Hepatocyte (in vitro differentiated cells): ENCODE measurements at places on chromosomes 6 and 20. TPM values are rescaled to one million over a fixed set of nuclear protein-coding genes. Genes with fewer than 3 reads are reported as not detected.
A peak's percentile ranks its signal among the peaks of the same experiment; 100 is the strongest.

- H3K27ac ChIP-seq, result no peak overlapping the region
- H3K36me3 ChIP-seq, result no peaks in the 10 kb centered on the region
- peaks cover 37% of the 10 kb centered on the region for H3K27me3 ChIP-seq
- no peak overlapping the region for H3K4me3 ChIP-seq
These were observed 239.4 kb downstream of the PHACTR1 start for GRCh38 chr6:12955956-12956355.

- H3K4me3 ChIP-seq, result no peak overlapping the region
- DNase-seq, result no peak
- no peaks in the 10 kb centered on the region for H3K4me1 ChIP-seq
- no peaks in the 10 kb centered on the region for H3K36me3 ChIP-seq
- H3K27me3 ChIP-seq, result no peaks in the 10 kb centered on the region
These were observed 20.3 kb downstream of the SOX4 start for GRCh38 chr6:21613809-21614208.

DNA sequence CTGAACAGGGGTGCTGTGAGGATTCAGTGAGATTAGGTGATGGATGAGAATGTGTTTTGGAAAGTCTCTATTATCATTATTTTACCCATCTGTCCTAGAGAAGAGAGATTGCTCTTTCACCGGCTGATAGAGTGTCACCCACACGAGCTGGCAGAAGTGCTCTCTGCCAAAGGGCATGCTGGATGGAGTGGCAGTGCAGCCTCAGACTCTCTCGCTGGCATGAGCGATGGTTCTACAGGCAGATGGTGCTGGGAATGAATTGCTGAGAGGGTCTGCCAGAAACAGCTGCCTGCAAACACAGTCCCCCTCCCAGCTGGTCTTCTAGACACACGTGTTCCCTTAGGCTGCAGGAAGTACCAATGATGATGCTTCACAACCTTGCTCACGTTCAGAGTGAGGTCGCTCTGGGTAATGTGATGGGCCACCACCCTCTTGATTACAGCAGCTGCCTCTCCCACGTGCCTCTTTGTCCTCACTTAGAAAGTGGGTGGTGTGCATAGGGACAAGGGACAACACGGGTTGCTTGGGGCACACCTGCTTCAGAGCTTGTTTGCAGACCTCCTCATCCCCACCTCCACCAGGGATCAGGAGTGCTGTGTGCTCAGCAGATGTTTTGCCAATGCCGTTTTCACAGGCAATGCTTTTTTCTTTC is 84.7 kb downstream of the FOXA2 start:
- H3K4me3 ChIP-seq, result no peak overlapping the region
- peaks cover 6% of the 10 kb centered on the region for H3K4me1 ChIP-seq
- no peak for DNase-seq
- no peak overlapping the region for H3K27ac ChIP-seq
- no peaks in the 10 kb centered on the region for H3K27me3 ChIP-seq
- H3K36me3 ChIP-seq, result no peaks in the 10 kb centered on the region

DNA sequence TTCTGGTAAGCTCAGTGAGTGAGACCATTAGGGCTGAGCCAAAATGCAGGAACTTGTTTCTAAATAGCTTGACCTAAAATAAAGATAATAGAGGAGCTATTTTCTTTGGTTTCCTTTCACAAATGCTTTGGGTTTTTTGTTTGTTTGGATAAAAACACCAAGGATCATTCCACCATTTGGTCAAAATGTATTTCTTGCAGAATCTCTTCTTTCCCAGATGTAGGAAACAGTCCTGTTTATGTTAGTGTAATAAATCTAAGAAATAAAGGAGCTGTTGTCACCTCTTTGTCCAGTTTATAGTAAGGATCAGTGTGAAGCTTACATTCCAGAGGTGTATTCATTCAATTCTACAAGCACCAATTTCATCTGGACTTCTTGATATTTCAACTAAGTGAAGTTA is 297.8 kb downstream of the GJA1 start:
- no peak overlapping the region for H3K27ac ChIP-seq
- no peaks in the 10 kb centered on the region for H3K27me3 ChIP-seq

DNA sequence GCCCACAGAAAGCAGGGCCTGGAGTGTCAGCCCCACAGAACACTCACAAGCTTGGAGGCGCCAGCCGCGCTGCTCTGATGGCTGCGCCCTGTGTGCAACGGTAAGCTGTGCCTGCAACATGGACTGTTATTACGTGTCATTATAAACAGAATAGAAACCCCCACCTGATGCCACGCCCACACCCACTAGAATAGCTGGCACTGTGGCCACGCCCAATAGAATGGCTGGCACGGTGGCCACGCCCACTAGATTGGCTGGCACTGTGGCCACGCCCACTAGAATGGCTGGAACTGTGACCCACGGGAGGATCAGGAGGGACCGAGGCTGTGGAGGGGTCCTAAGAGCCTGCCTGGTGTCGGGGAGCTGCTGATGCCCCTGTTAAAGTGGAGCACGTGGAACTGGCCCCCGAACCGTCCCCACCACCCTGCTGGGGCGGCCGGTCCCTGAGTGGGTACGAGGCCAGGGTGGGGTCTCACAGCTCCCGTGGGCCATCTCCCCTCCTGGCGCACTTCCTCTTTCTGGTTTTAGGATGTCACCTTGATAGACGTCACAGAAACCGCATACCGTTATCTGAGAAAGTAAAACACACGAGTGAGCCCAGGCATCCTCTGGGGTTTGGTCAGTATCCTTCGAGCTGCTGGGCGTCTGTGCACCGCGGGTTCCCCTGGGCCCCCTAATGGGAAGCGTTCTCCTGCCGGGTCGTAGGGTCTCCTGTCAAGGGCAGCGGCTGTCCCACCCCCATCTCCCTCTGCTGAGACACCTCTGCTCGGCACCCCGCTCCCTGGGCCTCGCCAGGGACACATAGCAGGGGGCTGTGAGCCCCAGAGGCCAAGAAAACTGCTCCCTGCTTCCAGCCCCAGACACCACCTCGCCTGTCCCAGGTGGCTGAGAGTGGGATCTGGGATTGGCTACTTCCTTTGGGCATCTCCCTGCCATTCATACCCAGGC is 25.4 kb downstream of the SLC17A9 start:
- no peak overlapping the region for H3K4me3 ChIP-seq
- H3K4me1 ChIP-seq, result peaks cover 6% of the 10 kb centered on the region
- H3K27me3 ChIP-seq, result peaks cover 56% of the 10 kb centered on the region
- no peaks in the 10 kb centered on the region for H3K36me3 ChIP-seq
- H3K27ac ChIP-seq, result no peak overlapping the region

GRCh38 chr6:130215526-130215925 is 7.2 kb downstream of the SAMD3 start:
- H3K4me3 ChIP-seq, result no peak overlapping the region
- no peak overlapping the region for H3K27ac ChIP-seq
- DNase-seq, result no peak
- H3K36me3 ChIP-seq, result no peaks in the 10 kb centered on the region

- no peaks in the 10 kb centered on the region for H3K27me3 ChIP-seq
- peak; percentile 45 for DNase-seq
- H3K4me1 ChIP-seq, result peaks cover 31% of the 10 kb centered on the region
- H3K27ac ChIP-seq, result peak overlapping the region; percentile 4
These were observed 3.9 kb downstream of the PTPRK start for GRCh38 chr6:128516514-128516898.

Gene CDH4
- total RNA-seq, result 0.53 TPM in 1 of 2 replicates, not detected in the other

Gene ENPP4
- 11.2 and 12.2 TPM in 2 replicates for total RNA-seq

Gene C6orf163
- total RNA-seq, result 1.3 and 2.5 TPM in 2 replicates

Gene SEC23B
- total RNA-seq, result 47.7 and 49.9 TPM in 2 replicates

Gene SLC22A2
- total RNA-seq, result 0.43 and 1.2 TPM in 2 replicates

Gene IL17F
- total RNA-seq, result not detected in 2 replicates

Gene ANKEF1
- 4.5 and 4.7 TPM in 2 replicates for total RNA-seq

Gene SAMD5
- total RNA-seq, result 11.2 and 12.6 TPM in 2 replicates
